ENCODE measurements at places on chromosomes 4 and X.

DNA sequence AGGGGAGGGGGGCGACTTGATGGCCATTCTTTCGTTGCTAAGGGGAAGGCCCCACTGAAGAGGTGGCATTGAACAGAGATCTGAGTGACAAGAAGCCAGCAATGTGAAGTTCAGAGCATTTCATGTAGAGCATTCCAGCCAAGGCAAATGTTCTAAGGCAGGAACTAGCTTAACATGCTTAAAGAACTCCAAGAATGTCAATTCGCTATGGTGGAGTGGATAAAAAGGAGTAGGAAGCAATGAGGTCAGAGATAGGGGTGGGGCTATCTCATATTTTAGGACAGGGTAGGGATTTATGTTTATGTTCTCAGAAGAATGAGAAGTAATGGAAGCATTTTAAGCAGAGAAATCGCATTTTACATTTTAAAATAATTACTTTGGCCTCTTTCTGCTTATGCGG, 130.9 kb downstream of the TTC29 start:
- no peaks in the 10 kb centered on the region for H3K36me3 ChIP-seq
- H3K27me3 ChIP-seq: no peaks in the 10 kb centered on the region
- H3K4me1 ChIP-seq: no peaks in the 10 kb centered on the region
- H3K27ac ChIP-seq: no peak overlapping the region
- no peak overlapping the region for H3K4me3 ChIP-seq

DNA sequence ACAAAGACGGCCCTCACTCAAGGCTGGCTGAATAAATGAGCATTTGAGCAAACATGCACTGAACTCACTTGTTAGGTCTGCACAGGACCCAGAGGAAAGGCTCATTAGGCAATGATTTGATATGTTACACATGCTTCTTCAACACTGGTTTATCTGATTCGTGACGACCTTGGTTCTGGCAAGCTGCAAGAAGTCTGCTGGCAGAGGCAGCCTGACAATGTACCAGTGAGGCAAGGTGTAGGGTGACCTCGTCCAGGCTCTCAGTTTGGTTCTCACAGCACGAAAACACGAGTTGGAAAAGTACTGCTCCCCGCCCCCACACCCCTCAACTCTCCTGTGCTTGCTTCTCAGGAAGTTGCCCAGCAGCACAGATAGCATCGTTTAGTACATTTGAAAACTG, 63.1 kb upstream of the CITED1 start:
- H3K4me3 ChIP-seq: no peak overlapping the region
- no peaks in the 10 kb centered on the region for H3K4me1 ChIP-seq
- DNase-seq: no peak
- no peaks in the 10 kb centered on the region for H3K36me3 ChIP-seq
- H3K27ac ChIP-seq: no peak overlapping the region
- H3K27me3 ChIP-seq: no peaks in the 10 kb centered on the region

DNA sequence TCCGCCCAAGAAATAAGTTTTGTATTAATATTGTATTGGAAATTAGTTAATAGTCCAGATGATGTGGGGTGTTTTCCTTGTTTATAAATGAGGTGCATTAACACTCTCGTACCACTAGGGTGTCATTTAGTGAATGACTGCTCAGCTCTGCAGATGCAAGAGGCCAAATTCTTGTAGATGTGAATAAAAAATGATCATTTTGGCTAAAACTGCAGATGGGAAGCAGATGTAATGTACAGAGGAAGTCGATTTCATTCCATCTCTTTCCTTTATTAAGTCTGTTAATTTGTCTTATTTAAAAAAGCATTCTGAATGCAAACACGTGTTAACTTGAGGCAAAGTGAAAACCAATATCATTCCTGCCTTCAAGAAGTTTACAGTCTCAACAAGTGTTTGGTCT, 108.1 kb downstream of the DHX15 start:
- H3K27ac ChIP-seq: no peak overlapping the region
- no peaks in the 10 kb centered on the region for H3K36me3 ChIP-seq
- H3K4me1 ChIP-seq: no peaks in the 10 kb centered on the region

GRCh38 chr4:105293360-105293759, 146.7 kb downstream of the TET2 start:
- DNase-seq: no peak
- H3K4me1 ChIP-seq: peaks cover 5% of the 10 kb centered on the region
- no peaks in the 10 kb centered on the region for H3K27me3 ChIP-seq

Data from hepatocyte (in vitro differentiated cells).